Activated gamma-delta T cell treated with anti-CD3 and anti-CD28 coated beads, Interleukin-2, amount 50 U/mL, for 16 hours (primary cell): ENCODE measurements at places on chromosomes 12 and 14.

DNA sequence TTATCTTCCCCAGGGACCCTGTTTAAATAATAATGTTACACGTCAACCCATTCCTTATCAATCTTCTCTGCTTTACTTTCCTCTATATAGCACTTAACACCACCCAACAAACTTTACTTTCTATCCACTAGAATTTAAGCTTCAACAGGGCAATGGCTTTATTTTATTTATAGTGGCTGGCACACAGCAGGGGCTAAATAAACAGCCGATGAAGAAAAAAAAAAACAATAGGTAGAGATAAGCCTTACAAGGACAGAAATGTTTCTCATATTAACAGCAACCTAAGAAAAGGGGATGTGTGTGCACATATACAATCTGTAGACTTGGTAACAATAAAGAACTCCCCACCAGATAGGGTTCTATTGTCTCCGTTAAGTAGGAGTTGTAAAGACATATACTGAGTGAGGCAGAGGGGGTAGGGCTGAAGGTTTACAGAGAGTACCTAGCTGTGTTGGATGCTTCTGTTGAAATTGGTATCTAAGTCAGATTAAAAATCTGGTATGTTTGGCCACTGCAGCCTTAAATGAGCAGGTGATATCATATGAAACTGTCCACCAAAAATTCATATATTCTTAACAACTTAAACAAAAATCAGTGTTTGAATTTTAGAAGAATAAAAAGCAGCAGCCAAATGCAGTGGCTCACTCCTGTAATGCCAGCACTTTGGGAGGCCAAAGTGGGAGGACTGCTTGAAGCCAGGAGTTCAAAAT is 24.7 kb upstream of the AP4S1 start:
- DNase-seq: no peak

- no peak for DNase-seq
These were observed 213.2 kb upstream of the DIO3 start for GRCh38 chr14:101347893-101348777.

- no peak for DNase-seq
These were observed 84.0 kb downstream of the CATSPERB start for GRCh38 chr14:91647856-91648255.

DNA sequence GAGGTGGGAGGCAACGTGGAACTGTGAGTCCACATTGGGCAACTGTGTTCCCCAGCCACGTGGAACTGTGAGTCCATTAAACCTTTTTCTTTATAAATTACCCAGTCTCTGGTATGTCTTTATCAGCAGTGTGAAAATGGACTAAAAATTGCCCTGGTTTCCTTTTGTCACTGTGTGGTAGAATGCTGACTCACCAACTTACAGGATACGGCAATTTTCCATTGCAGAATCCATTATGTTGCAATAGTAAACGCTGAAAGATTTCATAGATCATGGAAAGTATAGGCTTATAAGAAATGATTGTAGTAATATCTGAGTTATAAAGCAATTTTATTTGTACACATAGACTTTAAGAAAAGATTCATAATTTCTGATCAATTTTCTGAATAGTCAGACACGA is 93.0 kb downstream of the GTF2A1 start:
- no peak for DNase-seq

GRCh38 chr12:38907201-38907923 is 2.0 kb upstream of the CPNE8 start:
- DNase-seq: no peak

DNA sequence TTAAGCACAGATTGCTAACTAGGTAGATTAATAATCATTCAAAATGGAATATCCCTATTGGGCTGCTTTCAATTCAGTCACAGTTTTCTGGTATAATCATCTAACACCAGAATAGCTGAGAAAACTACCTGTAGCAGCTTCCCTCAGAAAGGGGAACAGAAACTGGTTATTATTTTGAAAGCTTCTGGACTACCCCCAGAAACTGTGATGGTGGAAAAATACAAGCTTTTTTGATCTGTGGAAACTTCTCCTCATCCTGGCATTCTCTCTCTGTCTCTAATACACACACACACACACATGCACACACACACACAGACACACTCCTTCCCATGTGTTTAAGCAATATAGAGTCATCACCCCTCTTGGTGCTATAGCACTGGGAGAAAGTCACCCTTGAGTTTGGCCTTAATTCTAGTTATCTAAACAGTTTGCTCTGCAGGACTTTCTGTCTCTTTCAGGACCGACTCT is 251.5 kb upstream of the LMO3 start:
- DNase-seq: no peak

GRCh38 chr14:60266021-60266937 is 17.3 kb downstream of the PPM1A start:
- no peak for DNase-seq

- no peak for DNase-seq
These were observed 20.1 kb downstream of the KLRK1 start for GRCh38 chr12:10369557-10370415.

DNA sequence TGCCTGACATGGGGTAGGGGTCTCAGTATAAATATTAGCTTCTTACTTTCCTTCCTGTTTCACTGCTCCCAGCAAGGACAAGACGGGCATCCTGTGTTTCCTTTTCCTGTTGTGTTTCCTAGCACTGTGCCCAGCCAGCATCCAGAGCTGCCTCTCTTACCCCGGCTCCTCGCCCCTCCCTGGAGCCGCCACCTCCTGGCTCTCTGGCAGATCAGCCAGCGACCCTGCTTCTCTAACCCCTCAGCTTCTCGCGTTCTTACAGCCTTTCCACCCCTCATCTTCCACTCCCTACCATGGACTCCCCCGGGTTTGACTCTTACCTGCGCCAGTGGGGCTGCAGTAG is 17.8 kb downstream of the HDAC7 start:
- no peak for DNase-seq

DNA sequence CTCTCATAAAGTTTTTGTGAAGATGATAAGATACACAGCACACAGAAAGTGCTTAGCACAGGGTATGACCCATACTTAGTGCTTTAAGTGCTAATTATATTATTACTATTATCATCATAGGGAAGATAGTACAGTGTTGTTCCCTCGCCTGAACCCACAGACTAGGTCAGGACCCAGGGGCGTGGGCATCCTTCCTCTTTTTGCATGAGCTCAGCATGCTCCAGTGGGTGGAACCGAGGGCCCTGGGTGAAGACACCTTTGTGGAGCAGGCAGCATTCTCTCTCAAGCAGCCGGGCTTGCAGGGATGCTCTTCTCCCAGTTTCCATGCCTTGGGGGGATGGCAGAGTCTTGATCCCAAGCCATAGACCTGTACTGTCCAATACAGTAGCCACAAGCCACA is 34.8 kb downstream of the CRACR2A start:
- no peak for DNase-seq

DNA sequence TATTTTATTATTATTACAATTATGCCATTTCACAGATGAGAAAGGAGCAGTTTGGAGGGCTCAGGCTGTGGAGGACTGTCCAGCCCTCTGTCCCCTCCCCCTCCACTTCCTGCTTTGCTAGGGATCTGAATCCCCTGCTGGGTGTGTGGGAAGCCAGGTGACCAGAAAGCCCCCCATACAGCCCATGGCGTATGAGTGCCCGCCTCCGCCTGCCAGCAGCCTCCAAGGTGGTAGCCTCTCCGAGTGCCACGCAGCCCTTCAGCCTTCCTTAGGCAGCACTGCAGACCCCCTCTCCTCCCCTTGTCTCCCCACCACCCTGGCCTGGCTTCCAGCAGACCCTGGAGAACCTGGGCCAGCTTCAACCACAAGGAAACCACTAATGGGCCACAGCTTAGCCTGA is 12.6 kb downstream of the DTX1 start:
- DNase-seq: no peak

- DNase-seq: no peak
These were observed 113.5 kb downstream of the TMEM132D start for GRCh38 chr12:129790331-129790730.

DNA sequence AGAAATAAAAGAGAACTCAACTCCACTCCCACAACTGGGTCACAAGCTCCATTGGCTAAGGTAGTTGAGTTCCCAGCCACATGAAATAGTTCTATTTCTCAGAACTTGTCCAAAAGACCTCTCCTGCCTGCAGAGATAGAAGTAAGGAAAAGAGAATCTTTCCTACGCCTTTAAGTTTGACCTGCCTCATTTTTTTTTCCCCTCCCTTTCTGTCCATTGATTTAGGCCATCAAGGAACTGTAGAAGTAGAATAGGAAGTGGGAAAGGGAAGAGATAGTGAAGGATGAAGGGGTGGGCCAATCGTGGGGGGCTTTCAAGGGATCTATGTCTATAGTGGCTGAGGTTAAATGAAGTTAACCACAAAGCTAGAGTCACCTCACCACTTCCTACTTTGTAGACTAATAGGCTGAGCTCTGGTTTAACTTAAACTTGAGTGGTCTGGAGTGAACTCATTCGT is 13.9 kb upstream of the NUDT4 start:
- DNase-seq: no peak

GRCh38 chr12:14113031-14113430 is 131.6 kb upstream of the GRIN2B start:
- no peak for DNase-seq

DNA sequence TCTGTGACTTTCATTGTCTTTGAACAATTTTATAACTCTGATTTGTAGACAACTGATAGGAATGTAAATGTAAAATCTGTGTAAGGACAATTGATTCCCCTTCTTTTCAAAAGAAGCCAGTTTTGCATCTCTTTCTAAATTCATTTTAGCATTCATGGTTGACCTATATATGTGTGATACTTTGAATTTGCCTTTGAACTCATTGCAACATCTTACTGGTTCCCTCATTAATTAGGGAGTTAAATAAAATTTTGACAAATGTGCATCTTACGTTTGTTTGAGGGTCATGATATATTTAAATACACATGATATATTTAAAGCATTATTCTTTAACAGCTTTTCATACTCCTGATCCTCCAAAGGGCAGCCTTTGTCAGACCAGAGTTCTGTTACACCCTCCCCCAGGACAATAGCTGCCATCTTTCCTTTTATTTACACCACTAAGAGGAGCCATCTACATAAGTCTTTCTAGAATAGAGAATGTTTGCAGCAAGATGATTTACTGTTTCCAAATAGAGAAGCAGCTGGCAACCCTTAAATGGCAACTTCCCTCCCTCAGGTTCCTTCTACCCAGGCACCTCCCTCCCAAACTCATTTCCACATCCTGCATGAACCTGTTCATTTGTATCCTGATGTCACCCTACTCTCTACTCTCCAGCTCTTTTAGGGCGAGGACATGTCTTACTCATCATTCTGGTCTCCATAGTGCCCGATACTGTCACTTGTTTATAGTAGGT is 40.2 kb upstream of the APPL2 start:
- DNase-seq: no peak

- DNase-seq: no peak
These were observed 57.7 kb upstream of the LDHB start for GRCh38 chr12:21715386-21715785.

DNA sequence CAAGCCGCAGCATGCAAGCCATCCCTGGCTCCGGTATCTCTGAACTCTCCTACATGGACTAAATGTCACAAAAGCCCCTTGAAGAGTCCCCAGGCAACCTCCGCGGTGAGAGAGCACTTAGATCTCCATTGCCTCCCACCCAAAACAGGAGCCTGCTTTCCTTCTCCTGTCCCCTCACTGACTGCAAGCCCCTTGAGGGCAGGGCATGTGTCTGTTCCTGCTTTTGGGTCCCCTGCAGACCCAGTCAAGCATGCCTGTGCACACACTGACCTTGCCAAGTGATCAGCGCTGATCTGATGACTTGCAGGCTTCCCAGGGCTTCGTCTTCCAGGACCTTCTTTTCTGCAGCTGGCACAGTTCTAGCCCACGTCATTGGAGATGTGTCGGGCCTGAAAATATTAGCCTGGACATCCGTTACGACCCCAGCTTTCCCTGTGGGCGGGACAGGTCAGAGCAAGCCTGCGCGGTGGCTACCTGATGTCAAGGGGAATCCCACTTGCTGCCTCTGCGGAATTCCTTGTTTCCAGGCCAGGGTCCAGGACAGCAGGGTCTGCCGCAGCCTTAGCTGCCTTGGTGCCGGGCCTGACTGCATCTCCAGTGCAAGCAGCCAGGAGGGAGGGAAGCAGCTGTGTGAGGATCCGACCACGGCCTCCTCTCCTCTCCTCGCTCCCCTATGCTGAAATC is 92.5 kb downstream of the FBXL14 start:
- DNase-seq: no peak

DNA sequence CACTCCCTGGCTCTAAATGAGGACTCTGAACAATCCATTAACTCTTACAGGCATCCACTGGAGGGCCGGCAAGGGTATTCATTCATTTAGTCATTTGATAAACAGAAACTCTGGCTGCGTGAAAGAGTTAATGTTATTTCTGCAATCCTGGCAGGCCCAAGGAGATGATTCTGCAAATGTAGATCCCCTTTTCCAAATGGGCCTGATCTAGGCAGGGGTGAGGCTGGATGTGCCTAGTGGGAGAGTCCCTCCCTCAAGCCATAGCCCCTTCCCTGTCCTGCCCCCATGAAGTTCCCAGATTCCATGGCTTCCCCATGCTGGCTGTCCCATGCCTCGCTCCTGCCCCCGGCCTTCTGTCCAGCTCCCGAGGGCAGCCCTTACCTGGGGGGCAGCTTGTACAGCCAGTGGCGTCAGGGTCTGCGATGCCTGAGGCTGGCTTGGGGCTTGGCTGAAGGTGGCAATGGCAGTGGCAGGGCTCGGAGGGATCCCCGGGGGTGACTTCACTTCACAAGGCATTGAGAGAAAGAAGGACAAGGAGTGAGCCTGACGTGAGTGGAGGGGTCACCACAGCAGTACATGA is 18.4 kb downstream of the POU6F1 start:
- DNase-seq: no peak

DNA sequence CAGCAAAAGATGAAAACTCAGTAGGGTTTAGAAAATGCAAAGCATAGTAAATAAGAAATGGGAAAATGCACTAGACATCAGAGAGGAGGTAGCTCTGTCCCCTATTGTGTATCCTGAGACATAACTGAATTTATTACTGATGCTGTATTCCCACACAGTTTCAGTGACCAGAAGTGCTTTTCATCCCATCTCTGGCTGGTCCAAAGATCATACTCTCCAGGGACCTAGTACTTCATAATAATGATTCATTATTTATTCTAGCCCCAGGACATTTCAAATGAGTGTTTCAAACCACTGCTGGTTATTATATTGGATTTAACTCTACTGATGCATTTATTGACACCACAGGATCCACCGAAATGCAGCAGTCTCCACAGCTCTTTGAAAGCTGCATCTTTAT is 163.3 kb downstream of the PAWR start:
- DNase-seq: no peak

DNA sequence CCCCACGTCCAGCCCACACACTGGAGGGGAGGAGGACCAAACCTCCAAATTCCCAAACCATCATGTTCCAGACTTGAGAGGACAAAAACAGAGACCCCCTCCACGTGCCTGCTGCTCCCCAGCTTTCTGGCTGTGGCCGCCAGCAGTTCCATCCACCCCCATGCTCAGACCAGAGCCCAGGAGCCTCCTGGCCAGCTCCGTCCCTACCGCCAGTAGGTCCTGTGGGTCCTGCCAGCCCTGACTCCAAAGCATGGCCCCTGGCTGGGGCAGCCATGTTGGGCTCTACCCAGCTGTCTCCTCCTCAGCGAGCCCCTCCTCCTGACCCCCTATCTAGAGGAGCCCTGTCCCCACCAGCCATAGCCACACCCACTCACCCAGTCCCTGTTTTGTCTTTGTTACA is 227.3 kb upstream of the RTL1 start:
- DNase-seq: no peak

- no peak for DNase-seq
These were observed 240.3 kb upstream of the PELI2 start for GRCh38 chr14:55877942-55878341.
